ENCODE measurements at places on chromosomes 4 and X.

GRCh38 chr4:174559894-174560293 is 37.6 kb upstream of the HPGD start:
- DNase-seq = no peak

- DNase-seq = no peak
Measured at GRCh38 chr4:147923854-147924253, 192.0 kb downstream of the ARHGAP10 start.

DNA sequence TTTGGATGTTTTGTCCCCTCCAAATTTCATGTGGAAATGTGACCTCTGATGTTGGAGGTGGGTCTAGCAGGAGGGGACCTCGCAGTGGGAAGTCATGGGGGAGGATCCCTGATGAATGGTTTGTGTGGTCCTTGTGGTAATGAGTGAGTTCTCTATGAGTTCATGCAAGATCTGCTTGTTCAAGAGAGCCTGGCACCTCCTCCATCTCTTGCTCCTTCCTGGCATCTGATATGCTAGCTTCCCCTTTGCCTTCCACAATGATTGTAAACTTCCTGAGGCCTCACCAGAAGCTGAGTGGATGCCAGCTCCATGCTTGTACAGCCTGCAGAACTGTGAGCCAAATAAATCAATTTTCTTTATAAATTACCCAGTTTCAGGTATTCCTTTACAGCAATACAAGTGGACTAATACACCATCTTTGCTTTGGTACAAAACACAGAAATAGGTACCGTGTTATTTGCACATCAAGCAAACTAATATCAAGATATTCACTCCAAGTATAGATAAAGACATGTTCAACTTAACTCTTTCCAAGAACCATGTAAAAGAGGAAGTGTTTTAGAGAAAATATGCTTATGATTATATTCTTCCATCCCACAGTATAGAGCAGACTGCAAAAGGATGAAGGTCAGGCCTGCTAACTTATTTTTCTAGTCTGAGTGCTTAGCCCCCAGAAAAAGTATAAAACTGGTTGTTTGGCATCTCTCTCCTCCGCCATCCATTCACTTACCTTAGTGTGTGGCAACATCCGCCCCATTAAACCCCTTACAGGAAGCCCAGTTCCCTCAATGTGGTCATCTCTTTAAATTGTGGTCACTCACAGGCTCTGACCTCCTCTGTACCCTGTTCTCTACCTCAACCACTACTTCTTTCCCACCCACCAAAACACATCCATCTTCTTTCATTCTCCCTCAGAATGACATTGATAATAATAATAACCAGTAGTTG is 6.7 kb downstream of the ARAP2 start:
- DNase-seq = no peak

- no peak for DNase-seq
Measured at GRCh38 chr4:165384186-165384585, 5.4 kb downstream of the CPE start.

DNA sequence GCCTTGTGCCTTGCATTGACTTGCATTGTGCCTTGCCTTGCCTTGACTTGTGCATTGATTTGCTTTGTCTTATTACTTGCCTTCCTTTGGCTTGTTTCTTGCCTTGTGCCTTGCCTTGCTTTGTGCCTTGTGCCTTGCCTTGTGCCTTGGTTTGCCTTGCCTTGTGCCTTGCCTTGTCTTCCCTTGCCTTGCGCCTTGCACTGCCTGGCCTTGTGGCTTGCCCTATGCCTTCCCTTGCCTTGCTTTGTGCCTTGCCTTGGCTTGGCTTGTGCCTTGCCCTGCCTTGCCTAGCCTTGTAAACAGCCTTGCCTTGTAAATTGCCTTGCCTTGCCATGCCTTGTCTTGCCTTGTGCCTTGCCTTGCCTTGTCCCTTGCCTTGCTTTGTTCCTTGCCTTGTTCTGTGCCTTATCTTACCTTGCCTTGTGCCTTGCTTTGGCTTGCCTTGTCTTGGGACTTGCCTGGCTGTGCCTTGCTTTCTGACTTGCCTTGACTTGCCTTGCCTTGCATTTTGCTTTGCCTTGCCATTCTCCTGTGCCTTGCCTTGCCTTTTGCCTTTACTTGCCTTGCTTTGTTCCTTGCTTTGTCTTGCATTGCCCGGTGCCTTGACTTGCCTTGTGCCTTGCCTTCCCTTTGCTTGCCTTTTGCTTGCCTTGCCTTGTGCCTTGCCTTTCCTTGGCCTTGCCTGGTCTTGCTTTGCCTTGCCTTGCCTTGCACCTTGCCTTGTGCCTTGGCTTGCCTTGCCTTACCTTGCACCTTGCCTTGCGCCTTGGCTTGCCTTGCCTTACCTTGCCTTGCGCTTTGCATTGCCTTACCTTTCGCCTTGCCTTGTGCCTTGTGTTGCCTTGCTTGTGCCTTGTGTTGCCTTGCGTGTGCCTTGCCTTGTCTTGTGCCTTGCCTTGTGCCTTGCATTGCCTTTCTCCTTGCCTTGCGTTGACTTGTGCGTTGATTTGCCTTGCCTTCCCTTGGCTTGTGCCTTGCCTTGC is 97.5 kb downstream of the TAB3 start:
- no peak for DNase-seq

DNA sequence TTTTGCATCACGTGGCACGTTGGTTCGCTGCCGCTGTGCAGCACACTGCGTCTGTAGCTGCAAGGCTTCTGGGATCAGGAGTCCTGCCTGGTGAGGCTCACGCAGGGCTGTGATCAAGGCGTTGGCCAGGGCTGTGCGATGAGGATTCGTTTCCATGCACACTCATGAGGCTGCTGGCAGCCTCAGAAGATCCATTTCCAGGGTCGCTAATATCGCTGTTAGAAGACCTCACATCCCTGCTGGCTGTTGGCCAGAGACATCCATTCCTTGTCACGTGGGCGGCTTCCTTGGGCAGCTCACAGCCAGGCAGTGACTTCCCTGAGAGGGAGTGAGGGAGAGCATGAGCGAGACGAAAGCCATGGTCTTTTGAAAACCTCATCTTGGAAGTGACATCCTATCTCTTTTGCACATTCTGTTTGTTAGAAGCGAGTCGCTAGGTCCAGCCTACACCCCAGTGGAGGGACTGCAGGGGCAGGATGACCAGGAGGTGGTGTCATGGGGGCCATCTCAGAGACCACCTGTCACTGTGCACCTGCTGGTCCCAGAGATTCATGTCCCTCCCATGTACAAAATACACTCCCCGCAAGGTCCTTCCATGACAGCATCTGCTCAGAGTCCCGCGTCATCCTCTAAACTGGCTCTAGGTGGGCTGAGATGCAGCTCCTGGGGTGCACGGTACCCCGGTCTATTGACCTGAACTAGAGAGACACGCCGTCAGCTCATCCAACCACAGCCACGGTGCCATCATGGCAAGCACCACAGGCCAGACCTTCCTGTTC is 12.2 kb downstream of the RGS12 start:
- no peak for DNase-seq

- DNase-seq = no peak
Measured at GRCh38 chr4:40251366-40251765, 54.5 kb downstream of the RHOH start.

DNA sequence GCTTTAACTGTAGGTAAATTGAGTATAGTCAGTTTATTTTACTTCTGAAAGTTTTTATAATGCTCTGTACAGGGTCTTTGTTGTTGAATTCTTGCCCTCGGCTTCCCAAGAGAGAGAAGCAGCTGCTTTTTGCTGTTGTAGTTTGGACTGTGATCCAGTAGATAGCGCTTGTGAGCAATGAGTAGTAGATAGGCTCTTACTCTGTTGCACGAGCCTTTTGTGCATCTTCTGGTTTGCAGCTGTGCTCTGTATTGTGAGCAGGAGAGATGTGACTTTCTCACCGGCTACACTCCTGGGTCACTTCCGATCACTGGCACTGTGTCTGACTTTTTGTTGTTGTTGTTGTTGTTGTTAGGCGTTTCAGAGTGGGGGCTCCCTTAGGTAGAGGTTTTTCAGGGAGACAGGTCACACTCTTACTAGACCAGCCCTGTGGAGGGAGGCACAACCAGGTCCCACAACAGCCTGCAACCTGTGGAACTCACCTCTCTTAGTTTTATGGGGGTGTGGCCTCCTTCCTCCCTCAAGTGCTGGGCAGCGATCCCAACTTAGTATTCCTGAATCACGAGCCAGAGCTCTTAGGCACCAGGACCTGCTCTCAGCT is 822.1 kb upstream of the GALNTL6 start:
- no peak for DNase-seq

DNA sequence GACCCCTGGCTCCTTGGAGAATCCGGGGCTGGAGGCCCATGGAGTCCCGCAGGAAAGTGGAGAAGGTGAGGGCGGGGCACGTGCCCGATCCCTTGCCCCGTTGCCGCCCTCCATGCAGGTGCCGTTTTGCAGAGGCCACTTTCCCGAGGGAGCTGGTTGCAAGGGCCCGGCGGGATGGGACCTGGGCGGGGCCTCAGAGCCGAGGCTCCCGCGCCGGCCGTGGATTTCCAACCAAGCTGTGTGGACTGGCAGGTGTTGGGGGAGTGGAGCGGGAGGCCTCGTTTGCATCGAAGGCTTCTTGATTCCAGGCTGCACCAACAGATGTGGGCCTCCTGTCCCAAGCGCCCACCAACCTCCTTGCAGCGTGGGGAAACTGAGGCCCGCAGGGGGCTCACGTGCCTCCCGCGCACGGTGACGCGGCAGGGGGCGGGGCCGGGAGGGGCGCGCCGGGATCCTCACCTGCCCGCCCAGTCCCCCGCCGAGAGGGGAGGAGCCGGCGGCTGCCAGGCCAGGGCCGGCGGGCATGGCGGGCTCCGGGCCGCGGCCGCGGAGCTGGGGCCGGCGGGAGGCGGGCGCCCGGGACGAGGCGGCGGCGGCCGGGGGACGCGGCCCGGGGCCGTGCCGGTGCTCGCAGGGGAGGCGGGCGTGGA is 24.9 kb downstream of the SH3BP2 start:
- DNase-seq = no peak

GRCh38 chr4:174207367-174207766 is 76.1 kb downstream of the FBXO8 start:
- no peak for DNase-seq

DNA sequence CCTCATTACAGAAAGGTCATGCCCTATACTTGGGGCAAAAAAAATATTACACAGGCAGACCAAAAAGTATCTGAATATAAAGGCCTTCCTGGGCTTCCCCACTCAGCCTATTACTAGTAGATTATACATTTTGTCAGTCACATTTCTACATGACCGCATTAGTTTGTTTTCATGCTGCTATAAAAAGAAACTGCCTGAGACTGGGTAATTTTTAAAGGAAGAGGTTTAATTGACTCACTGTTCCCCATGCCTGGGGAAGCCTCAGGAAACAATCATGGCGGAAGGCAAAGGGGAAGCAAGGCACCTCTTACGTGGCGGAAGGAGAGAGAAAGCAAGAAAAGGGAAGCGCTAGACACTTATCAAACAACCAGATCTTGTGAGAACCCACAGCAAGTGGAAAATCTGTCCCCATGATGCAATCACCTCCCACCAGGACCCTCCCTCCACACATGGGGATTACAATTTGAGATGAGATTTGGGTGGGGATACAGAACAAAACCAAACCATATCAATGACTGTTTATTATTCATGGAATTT is 1312.0 kb downstream of the PCDH7 start:
- DNase-seq = no peak

DNA sequence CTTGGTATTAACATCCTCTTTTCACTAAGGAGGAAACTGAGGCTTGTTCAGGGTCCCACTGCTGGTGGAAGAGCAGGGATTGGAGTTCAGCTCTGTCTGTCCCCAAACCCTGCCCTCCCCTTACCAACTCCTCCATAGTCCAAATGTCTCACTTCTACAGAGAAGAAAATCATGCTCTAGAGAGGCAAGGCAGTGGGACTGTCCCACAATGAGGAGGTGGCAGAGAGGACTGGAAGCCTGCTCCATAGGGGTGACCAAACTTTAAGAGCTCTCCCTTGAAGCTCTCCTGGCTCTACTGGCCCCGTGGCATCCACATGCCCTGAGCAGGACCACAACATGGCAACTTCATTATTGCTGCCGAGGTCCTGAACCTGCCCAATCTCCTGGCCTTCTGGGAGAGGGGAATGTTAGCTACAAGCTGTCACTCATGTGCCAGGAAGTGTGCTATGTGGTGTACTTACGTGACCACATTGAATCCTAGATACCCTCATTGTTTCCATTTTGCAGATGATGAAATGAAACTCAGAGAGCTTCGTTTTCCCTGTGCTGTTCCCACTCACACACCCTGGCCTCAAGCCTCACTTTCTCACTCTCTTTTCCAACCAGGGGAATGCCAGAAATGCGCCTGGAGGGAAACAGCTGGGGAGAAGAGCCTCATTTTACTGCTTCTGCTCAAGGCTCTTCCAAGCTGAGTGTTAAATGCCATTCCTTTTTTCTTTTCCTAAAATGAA is 71.5 kb downstream of the ANAPC4 start:
- no peak for DNase-seq

- no peak for DNase-seq
Measured at GRCh38 chr4:131430302-131430701, 1718.8 kb upstream of the PCDH10 start.

DNA sequence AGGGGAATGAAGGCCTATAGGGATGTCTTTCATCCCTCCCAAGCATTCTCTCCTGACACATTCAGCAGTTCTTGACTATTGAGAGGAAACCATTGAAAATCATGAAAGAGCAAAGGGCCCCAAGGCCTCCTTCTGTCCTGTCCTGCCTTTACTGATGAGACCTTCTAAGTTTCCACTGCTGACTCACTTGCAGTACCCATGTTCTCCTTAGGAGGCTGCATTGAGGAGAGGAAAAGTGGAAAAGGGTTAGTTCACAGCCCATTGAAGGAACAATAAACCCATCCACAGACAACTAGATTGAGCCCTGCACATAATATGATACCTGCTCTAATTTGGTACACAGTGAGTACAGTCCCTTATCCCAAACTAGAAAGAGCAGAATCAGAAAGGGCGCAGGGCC is 115.1 kb upstream of the PNPLA4 start:
- DNase-seq = no peak

GRCh38 chr4:20487852-20488251 is 212.4 kb upstream of the PACRGL start:
- DNase-seq = no peak
